Spinal cord (tissue), 10 donors: ENCODE measurements at places on chromosomes 6 and 20.
A peak's percentile ranks its signal among the peaks of the same experiment; 100 is the strongest.

- no peak for DNase-seq
Observed at GRCh38 chr6:43658161-43658560, 13.3 kb downstream of the RSPH9 start.

DNA sequence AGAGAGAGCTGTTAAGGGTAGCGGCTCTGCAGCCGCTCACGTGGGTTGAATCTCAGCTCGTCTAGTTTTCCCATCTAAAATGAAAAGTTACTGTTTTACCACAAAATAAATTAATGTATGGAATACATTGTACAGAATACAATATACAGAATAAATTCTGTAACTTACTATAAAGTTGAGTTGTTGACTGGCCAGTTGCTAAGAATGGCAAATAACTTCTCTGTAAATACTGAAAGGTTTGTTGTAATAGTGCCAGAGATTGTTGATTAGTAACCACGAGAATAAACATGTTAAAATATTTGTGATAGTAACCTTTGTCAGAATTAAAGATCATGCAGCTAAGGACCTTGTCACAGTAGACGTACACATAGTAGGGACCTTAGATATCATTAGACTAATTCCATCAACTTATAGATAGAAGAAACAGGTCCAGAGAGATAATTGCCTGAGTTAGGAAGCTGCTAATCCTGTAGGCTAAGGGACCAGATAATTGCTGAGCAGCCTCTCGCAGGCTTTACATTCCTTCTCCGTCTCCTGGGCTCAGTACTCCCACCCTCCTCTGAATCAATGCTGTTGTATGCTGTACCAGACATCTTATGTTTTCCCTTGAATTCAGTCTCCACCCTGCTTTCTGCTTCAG lies 544 bp upstream of the NRM start:
- DNase-seq, result no peak

- no peak for DNase-seq
Observed at GRCh38 chr6:91864911-91865310, 1278.0 kb upstream of the MAP3K7 start.

GRCh38 chr6:2061880-2062279 lies 183.5 kb downstream of the GMDS start:
- DNase-seq, result no peak

DNA sequence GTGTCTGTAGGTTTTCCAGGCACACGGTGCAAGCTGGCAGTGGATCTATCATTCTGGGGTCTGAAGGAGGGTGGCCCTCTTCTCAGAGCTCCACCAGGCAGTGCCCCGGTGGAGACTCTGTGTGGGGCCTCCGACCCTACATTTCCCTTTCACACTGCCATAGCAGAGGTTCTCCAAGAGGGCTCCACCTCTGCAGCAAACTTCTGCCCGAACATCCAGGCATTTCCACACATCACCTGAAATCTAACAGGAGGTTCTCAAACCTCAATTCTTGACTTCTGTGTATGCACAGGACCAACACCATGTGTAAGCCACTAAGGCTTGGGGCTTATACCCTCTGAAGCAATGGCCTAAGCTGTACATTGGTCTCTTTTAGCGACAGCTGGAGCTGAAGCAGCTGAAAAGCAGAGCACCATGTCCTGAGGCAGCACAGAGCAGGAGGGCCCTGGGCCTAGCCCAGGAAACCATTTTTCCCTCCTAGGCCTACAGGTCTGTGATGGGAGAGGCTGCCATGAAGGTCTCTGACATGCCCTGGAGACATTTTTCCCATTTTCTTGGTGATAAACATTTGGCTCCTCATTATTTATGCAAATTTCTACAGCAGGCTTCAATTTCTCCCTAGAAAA lies 253.3 kb downstream of the ERMARD start:
- no peak for DNase-seq

- DNase-seq, result no peak
Observed at GRCh38 chr6:152879681-152880080, 103.2 kb downstream of the FBXO5 start.

GRCh38 chr6:45378334-45378926 lies 696 bp upstream of the SUPT3H start:
- DNase-seq, result no peak

GRCh38 chr6:53795340-53795701 lies 516 bp downstream of the LRRC1 start:
- DNase-seq, result peak; percentile 4

DNA sequence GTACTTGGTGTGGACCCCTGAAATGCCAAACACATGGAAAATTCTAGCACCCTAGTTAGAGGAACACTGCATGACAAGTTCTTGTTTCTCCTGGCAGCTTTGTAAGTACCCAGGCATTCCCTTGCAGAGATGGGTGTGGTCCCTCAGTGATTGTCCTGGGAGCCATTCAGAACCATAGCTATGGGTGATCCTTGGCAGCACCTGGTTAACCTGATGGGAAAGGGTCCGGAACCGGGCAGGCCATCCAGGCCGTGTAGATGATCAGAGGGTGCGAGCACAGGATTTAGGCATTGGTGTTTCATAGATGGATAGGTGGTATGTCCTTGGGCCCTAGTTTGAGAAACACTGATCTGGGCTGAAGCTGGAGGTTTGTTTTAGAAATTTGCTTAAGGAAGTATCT lies 95.8 kb downstream of the RPP40 start:
- DNase-seq, result no peak

DNA sequence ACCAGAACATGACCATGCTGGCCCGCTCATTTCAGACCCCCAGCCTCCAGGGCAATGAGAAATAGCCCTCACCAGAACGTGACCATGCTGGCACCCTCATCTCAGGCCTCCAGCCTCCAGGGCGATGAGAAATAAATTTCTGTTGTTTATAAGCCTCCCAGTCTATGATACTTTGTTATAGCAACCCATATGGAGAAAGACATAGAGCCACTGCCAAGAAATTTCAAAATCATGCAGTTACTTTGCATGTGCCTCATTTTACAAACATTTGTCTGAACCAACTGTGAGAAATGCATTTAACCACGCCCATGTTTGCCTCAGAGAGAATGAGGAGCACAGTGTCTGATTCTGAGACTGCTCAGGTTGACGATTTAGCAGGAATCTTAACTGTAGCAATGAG lies 15.5 kb downstream of the CYP39A1 start:
- DNase-seq, result peak; percentile 74

- DNase-seq, result no peak
Observed at GRCh38 chr20:23889775-23890187, 10.2 kb upstream of the CST5 start.

- DNase-seq, result peak; percentile 1
Observed at GRCh38 chr6:41200296-41200900, 551 bp downstream of the TREML2 start.

DNA sequence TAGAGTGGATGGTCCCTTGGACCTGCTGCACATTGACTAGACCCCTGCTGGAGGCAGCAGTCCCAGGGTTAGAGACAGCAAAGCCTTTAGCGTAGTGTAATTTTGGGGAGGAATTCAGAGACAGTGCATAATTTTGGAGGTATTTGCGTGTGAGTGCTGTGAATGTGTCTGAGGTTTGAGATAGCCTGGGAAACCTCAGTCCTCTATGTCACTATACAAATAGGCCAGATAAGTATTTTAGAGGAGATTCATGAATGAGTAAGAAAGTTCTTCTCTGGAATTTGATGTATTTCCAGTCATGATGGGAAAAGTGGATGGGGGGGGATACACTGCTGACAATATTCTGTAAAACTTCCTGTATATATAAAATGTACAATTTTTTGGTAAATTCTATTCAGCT lies 25.8 kb upstream of the MTRF1L start:
- DNase-seq, result no peak
